GM10248 (cell line): ENCODE measurements at places on chromosomes 6 and 20.
A peak's percentile ranks its signal among the peaks of the same experiment; 100 is the strongest.

DNA sequence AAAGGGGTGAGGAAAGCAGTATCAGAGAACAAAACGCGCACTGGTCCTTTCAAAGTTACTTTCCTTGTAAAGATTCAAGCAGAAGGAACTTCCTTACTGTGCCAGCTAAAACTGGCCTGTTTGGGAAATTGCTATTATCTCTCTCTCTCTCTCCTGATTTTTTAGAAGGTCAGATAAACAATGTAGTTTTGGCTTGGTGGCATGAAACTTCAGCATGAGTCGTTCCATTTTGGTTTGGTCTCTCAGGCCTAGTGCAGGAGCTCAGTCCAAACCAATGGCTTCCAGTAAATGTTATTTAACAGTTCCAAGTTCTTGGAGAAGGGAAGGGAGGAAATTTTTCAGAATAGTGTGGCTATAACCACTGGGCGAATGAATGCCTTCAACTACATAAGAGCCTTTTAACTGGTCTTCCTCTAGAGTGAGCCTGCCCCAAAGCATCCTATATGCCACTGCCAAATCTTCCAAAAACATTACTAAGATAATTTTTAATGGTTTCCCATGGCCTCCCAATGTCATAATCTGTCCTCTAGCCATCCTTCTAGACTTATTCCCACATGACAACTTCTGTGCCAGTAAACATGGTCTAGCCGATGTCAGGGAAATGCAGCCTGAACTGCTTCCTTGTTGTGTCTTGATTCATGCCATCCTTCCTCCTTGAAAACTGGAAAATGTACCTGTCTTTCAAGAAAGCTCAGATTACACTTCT, 9.1 kb upstream of the SNX9 start:
- no peak for DNase-seq

DNA sequence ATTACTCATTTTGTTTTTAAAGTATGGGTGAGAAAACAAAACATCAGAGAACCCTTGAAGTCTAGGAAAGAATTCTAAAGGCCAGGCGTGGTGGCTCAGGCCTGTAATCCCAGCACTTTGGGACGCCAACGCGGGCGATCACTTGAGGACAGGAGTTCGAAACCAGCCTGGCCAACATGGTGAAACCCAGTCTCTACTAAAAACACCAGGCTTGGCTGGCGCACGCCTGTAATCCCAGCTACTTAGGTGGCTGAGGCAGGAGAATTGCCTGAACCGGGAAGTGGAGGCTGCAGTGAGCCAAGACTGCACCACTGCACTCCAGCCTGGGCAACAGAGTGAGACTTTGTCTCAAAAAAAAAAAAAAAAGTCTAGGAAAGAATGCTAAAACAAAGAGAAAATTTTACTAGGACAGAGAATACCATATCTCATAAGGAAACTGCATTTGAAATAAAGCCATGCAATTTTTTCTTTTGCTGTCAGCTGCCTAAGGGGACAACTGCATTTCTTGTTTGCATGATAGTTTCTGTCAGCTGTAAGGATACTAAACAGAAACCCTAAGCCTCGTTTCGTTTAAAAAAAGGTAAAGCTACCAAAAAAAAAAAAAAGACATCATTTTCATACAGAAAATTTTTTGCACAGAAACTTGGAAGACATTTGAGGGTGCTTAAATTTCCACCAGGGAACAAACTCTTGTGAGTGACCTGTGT, 32.1 kb downstream of the SMLR1 start:
- DNase-seq = no peak

GRCh38 chr6:169953686-169954085, 202.3 kb downstream of the ERMARD start:
- DNase-seq = no peak

DNA sequence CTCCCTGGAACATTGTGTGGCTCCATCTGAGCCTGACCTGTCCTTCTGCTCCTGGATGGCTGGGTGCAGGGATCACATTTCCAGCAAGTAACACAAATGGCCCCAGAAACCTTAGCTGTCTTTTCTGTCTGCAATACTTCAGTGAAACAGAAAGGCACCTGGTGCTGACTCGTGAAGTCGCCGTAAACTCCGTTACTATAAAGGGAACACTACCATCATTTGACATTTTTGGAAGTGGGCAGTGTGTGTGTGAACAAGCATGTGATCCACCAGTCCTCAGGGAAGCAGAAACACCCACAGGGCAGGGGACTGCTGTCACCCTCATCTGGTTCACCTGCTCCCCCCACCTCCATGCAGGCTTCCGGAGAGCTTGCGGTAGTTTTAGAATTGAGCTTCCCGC, 23.9 kb downstream of the SERPINB6 start:
- no peak for DNase-seq

DNA sequence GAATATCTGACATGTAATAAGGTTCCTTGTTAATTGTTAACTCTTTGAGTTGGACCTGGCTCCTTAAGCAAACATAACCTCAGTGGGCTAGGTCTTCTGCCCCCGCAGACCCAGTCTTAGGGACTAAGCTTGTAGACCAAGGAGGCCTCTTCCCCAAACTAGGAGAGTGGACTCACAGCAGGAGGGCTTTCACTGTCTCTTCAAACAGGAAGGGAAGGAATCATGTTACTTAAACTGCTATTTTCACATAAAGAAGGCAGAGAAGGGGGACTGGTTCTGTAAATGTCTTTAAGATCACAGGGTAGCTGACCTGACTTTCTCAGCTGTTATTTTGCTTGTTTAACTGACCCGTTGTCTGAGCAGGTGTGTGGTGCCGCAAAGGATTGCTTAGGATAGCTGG, 34.9 kb upstream of the PRDM1 start:
- DNase-seq = no peak

- no peak for DNase-seq
These were observed 3.0 kb downstream of the TSHZ2 start for GRCh38 chr20:52975029-52975732.

DNA sequence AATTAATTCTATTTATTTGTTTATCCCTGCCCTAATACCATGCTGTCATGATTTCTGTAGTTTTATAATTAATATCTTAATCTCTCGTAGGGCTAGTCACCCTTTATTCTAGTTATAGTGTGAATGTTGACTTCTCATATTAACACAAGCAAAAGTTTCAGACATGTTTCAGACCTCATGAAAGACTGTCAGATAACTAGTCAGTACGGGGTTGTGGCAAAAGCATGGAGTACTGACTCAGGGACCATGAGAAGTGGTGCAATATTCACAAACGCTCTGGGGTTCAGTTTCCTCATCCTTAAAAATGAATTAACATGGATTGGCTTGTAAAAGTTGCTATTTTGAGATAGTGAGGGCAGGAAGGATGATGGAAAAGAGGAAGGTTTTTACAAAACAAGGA, 148.9 kb downstream of the TMEM200A start:
- DNase-seq = no peak

GRCh38 chr6:82013561-82014530, 233.7 kb downstream of the IBTK start:
- DNase-seq = no peak

DNA sequence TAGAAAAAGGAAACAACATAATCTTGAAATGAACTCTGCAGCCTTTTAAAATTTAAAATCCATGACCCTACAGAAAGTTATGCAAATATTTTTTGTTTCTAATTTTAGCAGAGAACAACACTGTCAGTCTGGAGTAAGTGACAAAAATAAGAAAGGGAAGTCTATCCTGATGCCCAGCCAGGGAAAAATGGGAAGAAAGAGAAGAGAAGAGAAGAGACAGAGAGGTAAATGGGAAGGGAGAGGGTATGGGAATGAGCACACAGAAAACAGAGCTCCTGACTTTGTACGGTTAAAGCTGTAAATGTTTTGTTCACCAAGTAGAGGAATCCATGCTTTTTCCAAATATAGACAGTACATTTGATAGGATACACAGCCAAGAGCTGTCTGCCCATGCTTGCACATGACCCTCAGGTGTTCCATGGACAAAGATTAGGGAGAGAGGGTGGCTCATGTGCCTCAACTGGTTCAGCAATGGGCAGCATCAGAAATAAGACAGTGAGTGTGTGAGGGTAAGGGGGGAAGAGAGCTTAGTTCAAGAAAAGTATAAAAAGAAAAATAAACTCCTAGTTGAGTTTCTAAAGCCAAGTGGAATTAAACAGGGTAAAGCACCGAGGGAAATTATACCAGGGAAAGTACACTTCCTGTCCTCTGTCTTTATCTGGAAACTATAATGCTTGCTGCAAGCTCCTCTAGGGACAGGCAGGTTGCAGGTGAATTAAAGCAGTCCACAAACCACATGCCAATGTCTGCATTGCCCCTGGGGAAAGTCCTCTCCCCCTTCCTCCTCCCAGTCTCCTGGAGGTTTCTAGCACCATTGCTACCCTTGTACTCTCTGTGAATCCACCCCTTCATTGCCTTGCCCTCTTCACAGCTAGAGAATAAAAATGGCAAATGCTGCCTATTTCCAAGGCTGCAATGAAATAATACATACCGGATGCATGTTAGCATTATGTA, 30.0 kb downstream of the MAP3K5 start:
- no peak for DNase-seq

DNA sequence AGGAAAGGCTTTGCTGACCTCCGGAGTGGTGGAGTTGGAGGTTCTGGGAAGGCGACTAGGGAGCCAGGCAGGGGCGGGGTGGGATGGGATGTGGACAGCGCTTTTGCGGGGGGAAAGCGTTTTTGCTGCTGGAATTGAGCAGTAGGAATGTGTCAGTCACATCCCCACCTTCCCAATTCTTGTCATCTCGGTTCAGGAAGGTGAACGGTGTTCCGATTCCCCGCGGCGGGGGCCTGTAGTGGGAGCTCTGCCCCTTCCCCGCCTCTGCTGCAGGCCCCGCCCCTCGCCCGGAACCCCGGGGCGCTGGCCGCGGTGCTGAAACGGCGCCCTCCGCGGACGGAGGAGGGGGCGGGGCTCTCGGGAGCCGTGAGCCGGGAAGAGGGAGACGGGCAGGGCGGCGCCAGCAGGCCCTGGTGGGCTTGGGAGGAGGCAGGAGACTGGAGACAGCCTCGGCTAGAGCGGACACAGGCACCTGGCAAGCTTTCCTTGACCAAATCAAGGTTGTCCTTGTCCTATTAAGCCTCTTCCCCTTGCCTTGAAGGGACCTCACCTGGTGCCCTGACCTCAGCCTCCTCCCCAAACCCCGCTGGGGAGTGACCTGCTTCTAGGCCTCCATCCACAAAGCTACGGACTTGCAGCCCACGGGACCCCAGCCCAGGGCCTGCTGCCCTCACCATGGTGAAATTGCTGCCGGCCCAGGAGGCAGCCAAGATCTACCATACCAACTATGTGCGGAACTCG, at the start of gene LHFPL5:
TSS of gene LHFPL5 (plus strand) at position 357 of the 741 bp plus-strand sequence. CDS start at position 676, 319 bp downstream.
- DNase-seq = peak; percentile 89

- DNase-seq = no peak
These were observed 88.7 kb upstream of the SCP2D1 start for GRCh38 chr20:18724788-18725464.

- no peak for DNase-seq
These were observed 1.8 kb upstream of the ALDH8A1 start for GRCh38 chr6:134951494-134952263.

GRCh38 chr6:39563566-39564311, 161.5 kb downstream of the KIF6 start:
- DNase-seq = no peak

GRCh38 chr6:163892824-163893561, 478.5 kb downstream of the QKI start:
- no peak for DNase-seq

- no peak for DNase-seq
These were observed 327.8 kb downstream of the TAF4 start for GRCh38 chr20:61737812-61738443.

DNA sequence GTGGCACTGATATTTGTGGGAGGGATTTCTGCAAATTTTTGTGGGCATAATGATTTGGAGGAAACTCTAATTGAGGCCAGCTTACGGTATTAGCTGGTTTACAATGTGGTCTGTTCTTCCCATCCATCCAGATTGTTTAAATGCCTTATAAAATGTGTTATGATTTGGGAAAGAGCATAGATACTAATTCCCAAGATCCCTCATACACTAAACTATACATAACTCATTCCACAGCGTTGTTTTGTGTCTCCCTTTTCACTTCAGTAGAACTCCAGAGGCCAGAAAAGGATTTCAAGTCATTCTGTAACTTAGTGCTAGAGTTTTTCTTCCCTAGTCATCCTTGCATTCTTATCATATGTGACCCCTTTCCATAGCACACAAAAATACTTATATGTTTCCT, 292.6 kb upstream of the NT5E start:
- DNase-seq = no peak

DNA sequence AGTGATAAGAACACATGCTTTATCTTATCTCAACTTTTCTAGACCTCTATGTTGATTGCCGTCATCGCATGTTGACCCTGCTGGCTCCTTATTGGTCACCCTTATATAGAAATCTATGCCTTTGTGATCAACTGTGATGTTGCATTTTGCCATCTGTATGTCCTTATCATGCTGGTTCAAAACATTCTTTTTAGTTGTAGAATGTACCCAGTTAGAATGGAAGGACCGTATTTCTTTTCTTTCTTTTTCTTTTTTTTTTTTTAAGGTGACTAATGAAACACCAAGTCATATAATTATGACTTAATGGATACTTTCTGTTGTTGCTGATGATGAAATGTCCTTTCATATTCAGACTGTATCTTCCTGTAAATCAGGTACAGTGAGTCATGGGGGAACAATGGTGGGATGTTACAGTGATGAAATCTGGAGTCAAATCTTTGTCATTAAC, 145.9 kb upstream of the CITED2 start:
- DNase-seq = no peak
